ENCODE measurements at places on chromosomes 7 and 10.

DNA sequence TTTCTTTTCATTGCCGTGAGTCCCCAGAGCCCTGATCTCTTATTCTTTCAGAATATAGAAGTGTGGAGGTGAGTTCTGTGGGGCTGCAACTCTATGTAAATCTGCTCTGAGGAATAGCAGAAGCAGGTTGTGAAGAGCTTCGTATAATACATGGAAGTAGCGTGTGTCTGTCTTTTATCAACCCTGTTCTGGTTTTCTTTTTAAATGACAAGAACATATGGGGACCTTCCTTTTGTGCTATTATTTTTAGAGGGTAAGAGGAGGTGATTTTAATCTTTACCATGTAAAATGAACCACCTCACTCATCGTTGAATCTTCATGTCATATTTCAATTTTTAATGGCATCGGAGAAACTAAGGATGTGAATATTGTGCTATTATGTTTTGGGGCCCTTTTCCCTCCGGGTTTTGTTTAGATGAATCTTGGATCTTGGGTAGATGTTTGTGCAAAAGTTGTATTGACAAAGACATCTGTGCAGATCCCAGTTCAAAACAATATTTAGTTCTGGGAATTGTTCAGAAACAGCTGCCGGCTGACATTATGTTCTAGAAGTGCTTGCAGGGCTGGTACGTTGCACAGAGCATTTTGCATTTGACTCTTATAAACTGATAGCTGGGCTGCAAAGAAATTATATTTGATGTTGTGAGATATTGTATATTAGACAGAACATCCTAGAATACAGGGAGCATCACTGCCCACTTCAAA lies 46.7 kb downstream of the PLXDC2 start:
- DNase-seq = no peak

DNA sequence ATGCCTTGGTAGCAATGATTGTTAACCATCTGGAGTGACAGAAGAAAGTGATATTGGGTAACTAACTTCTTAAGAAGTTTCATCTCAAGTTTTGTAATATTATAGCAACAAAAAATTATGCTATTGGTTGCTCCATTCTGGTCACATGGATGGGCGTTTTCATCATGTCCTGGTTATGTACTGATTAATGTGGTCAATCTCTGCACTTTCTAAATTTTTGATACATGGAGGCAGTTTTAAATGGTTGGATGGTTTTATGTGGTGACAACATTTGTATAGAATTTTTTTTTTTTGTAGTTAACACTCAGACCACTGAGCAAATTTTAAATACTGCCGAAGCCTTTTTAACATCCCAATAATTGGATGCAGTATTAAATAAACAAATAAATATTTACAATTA lies 55.2 kb upstream of the CCAR1 start:
- DNase-seq = no peak

DNA sequence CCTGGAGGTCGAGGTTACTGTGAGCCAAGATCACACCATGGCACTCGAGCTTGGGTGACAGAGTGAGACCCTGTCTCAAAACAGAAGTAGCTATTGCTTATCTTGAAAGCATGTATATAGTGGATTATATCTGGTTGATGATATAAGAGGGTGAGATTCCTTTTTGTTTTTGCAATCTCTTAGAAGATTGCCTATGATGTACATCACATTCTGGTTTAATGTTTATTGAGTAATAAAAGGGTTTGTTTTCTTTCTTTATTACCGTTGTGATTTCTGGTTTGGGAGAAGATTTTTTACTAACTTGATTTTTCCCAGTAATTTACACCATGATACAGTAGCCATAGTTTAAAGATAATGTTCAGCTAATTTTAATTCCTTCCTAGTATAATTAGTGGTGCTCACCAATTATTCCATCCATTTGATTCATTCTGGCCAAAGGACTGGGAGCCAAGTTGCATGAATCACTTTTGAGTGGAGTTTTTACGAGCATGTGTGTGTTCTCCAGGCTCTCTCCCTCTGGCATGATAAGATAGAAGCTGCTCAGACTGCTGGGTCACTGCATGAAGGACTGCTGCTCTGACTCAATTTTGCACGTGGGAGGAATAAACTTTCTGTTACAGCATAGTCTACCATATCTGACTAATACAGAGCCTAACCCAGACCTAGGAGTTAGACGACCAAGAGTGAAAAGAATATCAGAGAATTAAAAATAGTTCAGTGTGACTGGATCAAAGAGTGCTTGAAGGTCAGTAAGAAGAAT lies 13.5 kb upstream of the TSPAN13 start:
- peak; percentile 61 for DNase-seq

DNA sequence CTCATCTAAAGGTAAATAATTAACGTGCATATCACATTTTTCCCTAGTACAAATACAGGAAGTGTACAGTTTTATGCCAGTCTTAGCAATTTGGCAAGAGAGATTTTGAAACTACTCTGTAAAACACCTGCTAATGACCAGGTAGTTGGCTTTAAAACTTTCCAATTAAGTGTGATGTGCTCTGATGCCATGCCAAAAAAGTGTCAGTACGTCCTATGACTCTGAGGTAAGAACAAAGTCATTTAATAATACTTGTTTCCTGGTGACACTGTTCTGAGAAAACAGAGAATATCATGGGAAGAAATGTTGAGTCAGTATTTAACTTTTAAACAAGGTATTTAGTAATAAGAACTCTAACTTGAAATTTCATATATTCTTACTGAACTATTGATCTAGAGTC lies 9.6 kb downstream of the PDZD8 start:
- peak; percentile 65 for DNase-seq

GRCh38 chr7:96285579-96285978 lies 36.3 kb downstream of the SLC25A13 start:
- peak; percentile 54 for DNase-seq

DNA sequence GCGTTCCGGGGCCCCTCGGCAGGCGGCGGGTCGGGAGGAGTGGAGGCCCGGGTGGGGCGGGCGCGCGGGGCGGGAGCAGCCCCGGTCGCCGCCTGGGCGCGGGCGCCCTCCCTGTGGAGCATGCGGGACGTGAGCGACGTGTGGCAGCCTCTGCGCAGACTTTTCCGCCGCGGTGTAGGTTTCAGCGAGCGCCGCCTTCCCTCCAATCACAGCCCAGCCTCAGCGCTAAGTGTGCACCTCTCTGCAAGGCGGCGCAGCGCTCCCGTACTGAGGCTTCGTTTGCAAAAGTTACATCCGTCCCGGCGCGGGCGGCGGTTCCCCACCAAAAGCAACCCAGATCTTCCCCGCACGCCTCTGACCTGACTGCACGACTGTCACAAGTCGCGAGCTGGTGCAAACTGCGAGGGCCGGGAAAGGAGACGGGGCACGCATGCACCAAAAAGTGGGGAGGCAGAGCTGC lies 1.2 kb upstream of the PFKFB3 start:
- DNase-seq = peak; percentile 67

DNA sequence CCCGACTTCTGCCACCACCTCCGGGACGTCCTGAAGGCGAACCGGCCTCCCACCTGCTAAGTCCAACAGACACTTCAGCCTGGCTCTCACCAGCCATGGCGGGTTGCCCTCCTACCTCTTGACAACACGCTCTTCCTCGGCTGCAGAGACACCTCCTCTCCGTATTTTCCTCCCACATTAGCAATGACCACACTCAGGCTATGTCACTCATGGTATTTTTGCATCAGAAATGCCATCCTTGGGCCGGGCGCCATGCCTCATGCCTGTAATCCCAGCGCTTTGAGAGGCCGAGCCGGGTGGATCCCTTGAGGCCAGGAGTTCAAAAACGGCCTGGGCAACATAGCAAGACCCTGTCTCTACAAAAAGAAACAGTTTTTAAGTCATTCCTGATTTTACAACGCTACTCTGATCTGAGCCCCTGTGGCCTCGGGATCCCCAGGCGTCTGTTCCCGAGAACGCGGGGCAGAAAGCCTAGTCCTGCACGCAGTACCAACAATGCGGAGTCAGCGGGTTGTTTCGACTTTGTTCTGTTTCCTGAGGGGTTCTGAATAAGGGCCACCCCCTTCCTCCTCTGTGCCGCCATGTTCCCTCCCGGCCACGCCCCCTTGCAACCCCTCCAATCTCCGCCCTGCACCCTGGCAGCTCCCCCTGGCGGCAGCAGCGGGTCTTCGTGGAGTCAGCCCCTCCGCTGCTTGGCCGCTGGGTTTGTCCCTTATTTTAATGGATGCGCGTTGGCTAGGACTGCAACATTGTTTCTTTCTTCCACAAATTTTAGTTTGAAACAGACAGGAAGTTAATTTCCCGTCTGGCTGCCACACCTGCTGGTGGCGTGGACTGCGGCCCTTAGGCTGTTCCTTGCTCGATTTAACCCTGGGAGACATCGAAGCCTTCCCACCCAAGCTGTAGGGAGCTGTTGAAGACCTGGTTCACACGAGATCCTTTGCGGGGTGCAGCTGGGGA lies 9.7 kb upstream of the ZFAND2A start:
- DNase-seq = peak; percentile 94

DNA sequence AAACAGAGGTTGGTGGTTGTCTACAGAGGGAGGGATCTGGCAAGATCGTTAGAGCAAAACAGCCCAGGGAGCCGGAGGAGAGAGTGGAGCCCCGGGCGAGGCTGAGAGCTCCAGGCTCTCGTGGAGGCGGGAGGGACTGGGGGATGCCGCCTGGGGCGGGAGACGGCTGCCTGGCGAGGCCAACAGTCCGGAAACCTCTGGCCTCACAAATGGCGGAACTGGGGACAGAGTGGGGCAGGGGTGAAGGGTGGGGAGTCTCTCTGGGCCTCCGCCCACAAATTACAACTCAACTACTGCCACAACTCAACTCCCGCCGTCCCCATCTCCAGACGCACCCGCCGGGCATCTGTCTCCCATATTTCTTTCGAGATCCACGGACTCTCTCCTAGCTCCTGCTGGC lies 47.7 kb downstream of the CLEC2L start:
- DNase-seq = no peak

DNA sequence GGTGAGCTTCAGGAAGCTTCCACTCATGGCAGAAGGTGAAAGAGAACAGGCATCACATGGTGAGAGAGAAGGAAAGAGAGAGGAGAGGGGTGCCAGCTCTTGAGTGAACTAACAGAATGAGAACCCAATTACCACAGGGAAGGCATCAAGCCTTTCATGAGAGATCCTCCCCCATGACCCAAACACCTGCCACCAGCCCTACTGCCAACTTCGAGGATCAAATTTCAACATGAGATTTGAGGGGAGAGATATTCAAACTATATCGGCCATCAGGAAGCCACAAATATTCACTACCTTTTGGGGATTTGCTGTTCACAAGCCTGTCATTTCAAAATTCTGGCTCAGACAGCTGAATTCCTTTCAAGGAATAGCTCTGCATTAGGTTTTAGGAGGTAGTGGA lies 39.9 kb upstream of the SMNDC1 start:
- DNase-seq = no peak

DNA sequence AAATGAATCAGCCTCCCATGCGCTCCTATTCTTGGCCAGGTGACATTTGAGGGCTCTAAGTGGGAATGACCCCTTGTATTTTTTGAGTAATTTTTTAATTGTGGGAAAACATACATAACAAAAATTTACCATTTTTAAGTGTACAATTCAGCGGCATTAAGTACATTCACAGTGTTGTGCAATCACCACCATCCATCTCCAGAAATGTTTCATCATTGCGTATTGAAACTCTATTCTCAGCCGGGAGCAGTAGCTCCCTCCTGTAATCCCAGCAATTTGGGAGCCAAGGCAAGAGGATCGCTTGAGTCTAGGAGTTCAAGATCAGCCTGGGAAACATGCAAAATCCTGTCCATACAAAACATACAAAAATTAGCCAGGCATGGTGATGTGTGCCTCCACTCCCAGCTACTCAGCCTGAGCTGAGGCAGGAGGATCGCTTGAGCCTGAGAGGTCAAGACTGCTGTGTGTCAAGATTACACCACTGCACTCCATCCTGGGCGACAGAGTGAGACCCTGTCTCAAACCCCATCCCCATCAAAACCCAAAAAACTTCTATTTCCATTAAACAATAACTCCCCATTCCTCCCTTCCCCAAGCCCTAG lies 2.5 kb downstream of the ANTXRL start:
- DNase-seq = no peak

GRCh38 chr10:79559726-79560125 lies 481 bp downstream of the SFTPA2 start:
- no peak for DNase-seq
